ENCODE measurements at places on chromosomes 7 and 10.

DNA sequence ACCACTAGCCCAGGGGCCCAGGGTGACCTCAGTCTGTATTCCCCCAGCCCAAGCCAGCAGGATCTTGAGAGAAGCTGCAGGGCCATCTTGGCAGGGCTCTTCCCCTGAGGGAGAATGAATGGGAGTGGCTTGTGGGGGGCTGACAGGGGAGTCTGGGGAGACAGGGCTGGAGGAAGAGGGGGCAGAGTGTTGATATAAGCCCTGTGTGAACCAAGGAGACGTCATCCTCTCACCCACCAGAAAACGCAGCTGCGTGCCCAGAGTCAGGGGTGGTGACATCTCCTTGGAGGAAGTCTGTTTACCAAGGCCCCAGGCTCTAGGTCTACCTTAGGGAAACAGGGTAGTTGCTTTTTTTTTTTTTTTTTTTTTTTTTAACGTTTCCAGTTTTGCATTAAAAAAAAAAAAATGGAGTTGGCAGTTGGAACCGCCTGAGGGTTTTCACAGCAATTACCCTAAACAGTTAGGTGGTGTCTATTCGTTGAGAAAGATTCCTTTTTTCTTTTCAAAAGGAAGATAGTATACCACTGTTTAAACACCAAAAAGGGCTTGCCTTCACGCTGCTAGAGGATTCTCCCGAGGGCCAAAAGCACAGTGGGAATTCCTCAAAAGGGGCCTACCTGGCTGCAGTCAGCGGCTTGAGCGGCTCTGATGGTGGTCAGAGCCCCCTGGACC lies 113.8 kb downstream of the PRPF18 start:
- DNase-seq = no peak

GRCh38 chr7:99822731-99823718 lies 4.8 kb upstream of the CYP3A43 start:
- no peak for DNase-seq

GRCh38 chr10:11687357-11687771 lies 54.8 kb upstream of the ECHDC3 start:
- no peak for DNase-seq

- peak; percentile 66 for DNase-seq
Observed at GRCh38 chr7:108310351-108310750, 145.9 kb downstream of the NRCAM start.

DNA sequence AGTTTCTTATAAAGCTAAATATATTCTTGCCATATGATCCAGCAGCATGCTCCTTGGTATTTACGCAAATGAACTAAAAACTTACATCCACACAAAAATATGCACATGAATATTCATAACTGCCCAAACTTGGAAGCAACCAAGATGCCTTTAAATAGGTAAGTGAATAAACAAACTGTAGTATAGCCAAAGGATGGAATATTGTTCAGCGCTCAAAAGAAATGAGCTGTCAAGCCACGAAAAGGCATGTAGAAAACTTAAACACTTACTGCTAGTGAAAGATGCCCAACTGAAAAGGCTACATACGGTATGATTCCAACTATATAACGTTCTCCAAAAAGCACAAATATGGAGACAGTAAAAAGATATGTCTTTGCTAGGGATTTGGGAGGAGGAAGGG lies 12.7 kb downstream of the THSD7A start:
- DNase-seq = no peak

- DNase-seq = no peak
Observed at GRCh38 chr10:26540601-26541000, 102.5 kb downstream of the APBB1IP start.

- no peak for DNase-seq
Observed at GRCh38 chr10:58886406-58886805, 290.0 kb upstream of the PHYHIPL start.

GRCh38 chr7:94513565-94513860 lies 3.9 kb downstream of the CASD1 start:
- peak; percentile 44 for DNase-seq

GRCh38 chr7:17467386-17467945 lies 169.0 kb downstream of the AHR start:
- no peak for DNase-seq

DNA sequence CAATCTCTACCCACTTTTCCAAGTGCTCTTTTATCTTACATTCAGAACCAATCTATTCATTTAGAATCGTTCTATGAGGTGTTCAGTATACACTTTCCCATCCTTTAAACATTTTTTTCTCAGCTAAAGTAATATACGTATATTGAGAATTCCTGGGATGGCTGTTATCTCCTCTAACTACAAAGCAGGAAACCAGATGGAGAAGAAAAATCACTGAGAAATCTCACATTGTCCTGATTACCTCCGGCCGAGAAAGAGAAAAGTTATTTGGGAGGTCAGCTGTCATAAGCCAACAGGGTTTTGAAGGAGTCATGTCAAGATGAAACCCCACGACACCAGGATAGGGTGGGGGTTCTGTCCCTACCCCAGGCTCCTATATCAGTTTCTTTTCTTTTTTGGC lies 99.2 kb upstream of the KDM7A start:
- no peak for DNase-seq

DNA sequence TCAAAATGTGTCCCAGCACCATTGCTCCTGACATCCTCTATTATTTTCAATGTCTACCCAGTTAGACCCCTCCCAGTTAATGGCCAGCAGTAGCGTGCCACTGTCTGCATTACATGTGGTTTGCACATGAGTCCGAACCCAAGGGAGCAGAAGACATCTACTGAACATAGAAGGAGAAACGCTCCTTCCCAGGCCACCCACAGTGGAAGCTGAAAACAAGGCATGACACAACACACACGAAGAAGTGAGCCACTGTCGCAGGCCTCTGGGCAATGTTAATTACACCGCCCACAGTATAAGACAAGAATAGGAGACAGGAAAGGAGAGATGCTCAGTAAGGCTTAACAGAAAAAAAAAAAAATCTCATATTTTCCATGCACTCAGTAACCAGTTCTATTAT lies 50.5 kb downstream of the MKX start:
- no peak for DNase-seq

- DNase-seq = no peak
Observed at GRCh38 chr10:48711830-48712229, 27.2 kb downstream of the WDFY4 start.

GRCh38 chr7:144118341-144118740 lies 4.6 kb upstream of the OR2A14 start:
- no peak for DNase-seq

GRCh38 chr10:35341521-35341920 lies 5.2 kb downstream of the CCNY start:
- DNase-seq = no peak

DNA sequence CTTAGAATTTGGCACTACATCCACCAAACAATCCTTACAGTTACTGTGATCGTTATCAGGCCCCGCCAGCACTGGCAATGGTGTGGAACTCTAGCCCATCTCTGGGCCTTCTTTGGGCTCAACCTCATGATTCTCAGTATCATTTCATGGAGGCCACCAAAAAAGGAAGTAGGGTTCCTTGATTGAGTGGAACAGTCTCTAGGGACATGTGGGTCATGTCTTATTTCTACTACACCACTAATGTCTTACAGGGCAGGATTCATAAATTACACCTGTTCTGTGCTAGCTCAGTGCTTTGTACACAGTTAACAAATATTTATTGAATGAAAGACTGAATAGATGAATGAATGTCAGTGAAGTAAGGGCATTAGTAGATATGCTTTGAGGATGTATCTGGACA lies 53.9 kb downstream of the AP3M1 start:
- DNase-seq = no peak

DNA sequence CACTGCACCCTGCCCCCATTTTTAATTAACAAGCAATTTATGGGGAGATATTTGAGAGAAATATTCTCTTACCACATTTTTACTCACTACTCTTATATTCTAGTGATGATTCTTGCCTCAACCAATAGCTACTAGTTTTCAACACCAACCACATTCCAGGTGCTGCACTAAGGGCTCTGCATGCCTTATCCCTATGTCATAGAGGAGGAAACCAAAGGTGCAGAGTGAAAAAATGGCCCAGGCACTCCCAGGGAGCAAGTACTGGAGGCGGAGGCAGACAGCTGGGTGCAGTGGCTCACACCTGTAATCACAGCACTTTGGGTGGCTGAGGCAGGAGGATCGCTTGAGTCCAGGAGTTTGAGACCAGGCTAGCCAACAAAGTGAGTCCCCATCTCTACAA lies 35.5 kb upstream of the TPST1 start:
- DNase-seq = no peak

DNA sequence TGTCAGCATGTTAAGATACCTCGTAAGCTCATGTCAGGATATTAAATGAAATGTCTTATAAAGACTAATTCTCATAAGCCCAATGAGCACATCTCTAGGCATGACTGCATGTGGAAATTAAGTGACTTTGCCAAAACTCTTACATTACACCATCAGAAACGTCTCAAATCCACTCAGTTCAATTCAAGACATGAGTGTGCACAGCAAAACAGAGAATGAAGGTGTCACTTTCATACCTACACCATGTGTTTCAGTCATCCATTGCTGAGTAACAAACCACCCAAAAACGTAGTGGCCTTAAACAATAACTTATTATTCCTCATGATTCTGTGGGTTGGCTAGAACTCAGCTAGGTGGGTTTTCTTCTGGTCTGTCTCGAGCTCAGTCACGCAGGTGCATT lies 99.8 kb downstream of the ATE1 start:
- DNase-seq = no peak

DNA sequence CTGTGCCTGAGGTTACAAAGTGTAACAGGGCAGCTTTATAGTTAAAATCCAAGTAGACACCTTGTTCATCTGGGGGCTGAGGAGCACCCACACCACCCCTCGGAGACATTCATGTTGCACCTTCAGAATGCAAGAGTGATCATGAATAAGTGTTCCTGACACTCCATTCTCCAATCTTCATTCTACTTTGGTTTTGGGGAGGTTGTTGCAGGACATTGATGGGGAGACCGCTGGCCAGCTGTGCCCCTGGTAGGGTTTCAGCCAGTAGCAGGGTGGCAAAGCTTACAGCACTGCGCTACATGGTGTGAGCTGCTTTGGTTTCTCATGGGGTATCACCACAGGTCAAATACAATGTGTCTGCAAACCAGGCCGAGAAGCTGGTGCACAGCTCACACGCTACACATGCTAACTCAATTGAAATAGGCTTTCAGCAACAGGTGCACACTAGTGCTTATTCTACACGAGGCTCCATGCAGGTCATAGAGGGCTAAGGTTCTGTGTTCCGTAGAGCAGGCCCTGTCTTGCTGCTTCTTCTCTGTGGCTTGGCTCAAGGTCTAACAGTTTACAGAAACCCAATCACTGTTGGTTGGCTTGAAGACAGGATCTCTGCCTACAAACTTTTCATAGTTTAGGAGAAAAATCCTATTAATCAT lies 317.4 kb upstream of the ZNF32 start:
- no peak for DNase-seq

DNA sequence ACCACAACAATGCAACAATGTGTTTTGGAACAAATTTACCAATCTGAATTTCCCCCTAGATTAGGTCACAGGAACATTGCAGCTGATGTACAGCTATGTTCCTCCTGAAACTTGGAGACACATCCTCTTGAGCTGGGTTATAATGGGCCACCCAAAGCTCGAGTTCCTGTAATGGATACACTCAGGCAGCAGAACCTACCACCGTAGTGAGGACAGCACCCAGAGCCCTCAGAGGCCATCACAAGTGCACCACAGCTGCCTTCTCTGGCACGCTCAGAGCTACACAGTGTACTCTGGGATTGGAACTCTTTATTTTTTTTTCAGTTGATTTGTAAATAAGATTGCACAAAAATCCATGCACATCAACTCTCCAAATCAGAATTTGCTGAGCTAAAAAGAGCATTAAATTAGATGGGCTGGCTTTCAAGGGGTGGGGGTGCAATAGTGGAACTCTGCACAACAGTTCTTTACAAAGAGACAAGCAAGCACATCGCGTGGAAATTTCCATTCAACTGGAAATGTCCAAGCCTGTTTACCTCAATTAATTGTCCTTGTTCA lies 56.7 kb downstream of the EGFR start:
- DNase-seq = peak; percentile 52

DNA sequence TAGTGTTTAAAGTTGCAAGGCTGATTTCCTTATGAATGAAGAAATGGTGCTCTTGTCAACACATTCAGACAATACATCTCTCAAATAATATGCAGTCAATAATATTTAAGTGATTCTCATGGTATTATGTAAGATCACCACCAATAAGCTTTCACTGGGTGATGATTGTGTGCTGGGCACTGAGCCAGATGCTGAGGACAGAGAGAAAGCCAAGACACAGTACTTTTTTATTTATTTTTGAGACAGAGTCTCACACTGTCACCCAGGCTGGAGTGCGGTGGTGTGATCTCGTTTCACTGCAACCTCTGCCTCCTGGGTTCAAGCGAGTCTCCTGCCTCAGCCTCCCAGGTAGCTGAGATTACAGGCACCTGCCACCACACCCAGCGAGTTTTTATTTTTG lies 130.6 kb upstream of the LSM8 start:
- no peak for DNase-seq

GRCh38 chr7:158740013-158740656 lies 35.5 kb upstream of the NCAPG2 start:
- DNase-seq = peak; percentile 94

DNA sequence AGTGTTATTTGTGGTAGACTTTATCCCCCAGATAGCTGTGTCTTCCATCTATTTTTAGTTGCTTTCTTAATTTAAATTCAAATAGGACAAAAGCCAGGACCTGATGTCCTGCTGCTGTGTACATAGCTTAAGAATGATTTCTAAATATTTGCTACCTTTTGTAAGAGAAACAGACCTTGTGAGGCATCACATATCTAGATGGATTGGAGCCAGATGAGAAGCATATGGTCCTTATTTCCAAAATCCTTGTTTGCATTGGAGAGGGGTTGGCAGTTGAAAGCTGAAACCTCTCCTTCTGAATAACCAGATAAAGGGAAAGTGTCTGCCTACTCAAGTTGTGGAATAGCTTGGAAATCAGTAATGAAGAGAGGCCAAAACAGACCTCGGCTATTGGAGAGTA lies 50.7 kb upstream of the AMPH start:
- DNase-seq = peak; percentile 86

- DNase-seq = peak; percentile 98
Observed at GRCh38 chr7:134836447-134836846, 57.0 kb downstream of the CALD1 start.

DNA sequence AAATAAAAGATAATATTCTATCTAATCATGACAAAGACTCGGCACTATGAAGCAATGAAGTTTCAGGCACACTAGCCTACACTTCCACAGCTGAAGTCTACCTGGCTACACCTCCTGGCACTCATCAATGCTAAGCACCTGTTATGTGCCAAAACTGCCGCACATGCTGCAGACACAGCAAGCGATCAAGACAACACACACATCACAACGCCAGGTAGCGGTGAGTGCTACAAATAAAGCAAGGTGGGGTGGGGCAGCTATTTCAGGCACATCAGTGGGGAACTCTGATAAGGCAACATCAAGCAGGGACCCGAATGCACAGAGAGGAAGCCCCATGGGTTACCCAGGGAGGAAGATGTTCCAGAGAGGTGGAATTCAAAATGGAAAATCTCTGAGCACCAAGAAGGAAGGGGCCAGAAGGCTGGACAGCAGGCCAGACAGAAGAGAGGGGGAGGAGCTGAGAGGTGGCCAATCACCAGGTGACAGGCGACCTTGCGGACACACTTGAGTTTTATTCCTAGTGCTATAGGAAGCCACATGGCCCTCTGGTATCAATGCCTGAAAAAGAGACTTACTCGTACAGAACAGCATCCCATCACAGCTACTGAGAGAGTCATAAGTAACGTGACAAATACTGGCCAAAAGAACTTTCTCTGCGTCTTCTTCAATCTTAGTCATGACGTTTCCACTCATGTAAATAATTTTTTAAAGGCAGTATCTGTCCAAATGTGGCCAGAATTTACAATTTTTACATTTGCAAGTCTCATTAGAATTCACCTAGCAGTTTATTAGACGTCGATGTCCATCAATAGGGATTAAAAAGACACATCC lies 8.0 kb downstream of the PSAP start:
- DNase-seq = no peak

GRCh38 chr10:2137549-2138174 lies 400.3 kb upstream of the ADARB2 start:
- no peak for DNase-seq
